Effector CD4-positive, alpha-beta T cell (primary cell): ENCODE measurements at places on chromosomes 3 and 15.

DNA sequence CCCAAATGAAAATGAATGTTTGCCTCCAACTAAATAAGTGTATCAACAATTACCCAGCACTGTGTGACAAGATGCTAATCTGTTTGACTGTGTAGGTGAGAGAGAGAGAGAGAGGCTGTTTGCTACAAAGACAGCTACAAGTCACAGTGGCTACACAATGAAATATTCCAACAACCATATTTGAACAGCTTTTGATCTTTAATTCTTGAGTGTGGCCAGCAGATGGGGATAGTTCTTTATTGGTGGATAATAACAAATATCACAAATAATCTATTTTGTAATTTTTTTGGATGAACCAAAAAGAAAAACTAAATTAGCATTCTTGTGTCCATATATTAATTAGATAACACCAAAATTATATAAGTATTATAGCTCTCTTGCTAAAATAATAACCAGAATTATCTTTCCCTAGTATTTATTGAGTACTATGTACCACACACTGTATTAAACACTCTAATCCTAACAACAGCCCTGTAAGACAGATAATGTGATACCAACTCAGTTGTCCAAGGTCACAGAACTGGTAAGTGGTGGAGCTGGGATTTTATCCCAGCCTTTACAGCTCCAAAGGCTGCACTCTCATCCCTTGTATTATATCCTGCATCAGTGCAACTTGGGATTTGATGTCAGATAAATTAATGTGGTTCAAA lies 61.9 kb upstream of the C3orf80 start:
- DNase-seq, result no peak

GRCh38 chr3:51968170-51968775 lies 1.0 kb upstream of the PCBP4 start:
- DNase-seq, result no peak

DNA sequence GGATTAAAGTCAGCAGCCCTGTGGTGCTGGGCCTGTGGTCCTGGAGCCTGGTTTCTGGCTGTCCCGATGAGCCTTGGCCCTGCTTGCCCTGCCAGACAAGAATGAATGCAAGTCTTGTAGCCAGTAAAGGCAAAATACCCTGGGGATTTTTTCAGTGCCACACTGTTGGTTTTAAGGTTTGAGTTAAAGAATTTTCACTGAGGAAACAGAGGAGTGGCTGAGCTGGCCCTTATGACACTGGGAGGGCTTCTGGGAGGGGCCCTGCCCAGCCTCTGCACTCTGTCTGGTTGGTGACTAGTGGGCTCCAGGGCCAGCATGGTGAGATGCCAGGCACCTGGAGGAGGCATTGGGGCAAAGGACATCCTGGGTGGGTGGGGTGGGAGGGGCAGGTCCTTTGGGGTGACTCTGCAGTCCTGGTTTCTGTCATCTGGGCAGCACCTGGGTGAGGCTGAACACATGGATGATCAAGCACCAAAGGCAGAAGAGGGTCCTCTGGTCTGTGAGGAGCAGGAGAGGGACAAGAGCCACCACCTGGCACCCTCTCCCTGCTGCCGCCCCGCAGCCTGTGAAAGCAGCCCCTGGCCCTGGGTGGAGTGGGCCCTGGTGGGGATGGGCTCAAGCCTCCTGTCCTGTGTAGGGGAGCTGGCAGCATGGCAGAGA lies 12.5 kb upstream of the PLA2G4E start:
- no peak for DNase-seq

- DNase-seq, result no peak
These were observed 389.7 kb downstream of the ROBO1 start for GRCh38 chr3:79378064-79378463.

DNA sequence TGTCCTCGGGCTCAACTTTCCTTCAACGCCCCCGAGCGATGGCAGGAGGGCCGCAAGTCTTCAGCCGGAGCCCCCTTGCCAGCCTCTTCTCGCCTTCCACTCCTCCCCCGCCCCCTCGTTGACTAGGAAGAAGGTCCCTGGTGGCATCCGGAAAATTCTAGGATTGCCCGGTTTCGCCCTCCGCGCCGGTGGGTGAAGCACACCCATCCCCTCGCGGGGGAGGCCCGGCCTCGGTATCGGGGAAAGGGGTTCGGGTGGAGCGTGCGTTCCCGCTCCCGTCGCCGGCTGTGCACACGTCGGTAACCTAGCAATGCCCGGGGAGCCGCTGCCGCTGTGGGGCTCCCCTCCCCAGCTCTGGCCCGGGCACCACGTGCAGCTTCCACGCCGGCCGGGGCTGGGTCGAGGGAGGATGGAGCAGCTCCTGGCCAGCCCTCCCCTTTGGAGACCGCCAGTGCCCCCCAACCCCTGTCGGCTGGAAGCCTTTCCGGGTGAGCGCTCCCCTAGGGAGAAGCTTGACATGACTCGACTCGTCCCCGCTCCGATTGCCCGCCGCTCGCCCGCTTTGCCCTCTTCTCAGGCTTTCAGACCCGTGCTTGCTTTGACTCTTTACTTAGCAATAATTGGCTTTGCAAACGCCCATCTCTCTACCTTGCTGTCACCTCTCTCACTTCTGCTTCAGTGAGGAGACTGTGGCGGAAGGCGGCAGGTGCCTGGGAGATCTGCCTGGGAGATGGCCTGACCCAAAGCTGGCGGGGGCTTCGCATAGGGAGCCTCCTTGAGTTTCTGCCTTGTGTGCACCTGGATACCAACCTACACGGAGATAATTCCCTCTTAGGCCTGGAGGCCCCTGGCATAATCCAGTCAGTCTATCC lies 1.3 kb downstream of the CACNA1D start:
- no peak for DNase-seq

GRCh38 chr3:113038328-113038727 lies 47.5 kb downstream of the GTPBP8 start:
- DNase-seq, result no peak

- no peak for DNase-seq
These were observed 13.1 kb upstream of the NAALADL2 start for GRCh38 chr3:174846055-174846454.

- no peak for DNase-seq
These were observed 166.0 kb downstream of the FMN1 start for GRCh38 chr15:33028495-33028894.
